ENCODE measurements at places on chromosomes 3 and 15.

DNA sequence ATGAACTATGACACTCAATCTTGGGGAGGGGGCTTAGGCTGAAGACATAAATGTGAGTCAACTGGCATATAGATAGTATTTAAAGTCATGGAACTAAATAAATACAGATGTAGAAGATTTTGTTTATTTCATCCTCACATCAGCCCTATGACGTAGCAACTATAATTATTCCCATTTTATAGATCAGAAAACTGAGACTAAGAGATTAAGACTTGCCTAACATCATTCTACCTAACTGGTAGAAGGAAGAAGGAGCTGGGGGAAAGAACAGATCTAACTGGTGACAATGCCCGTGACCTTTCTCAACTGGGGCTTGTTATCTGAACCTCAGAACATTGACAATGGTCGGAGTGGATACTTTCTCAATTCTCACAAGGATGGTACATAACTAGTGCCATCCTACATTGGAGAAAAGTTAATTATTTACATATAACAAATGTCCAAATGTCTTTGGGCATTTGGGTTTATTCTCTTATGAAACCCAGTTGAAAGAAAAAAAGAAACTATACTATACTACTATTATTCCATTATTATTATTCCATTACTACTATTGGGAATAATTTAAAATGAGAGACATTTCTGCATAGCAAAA is 10.4 kb downstream of the HERC1 start:
- no peak for DNase-seq

GRCh38 chr3:129507181-129507831 is 21.1 kb upstream of the RHO start:
- no peak for DNase-seq

GRCh38 chr15:98903377-98904018 is 104.1 kb downstream of the PGPEP1L start:
- DNase-seq = no peak

- DNase-seq = no peak
These were observed 21.2 kb downstream of the CDCP1 start for GRCh38 chr3:45124956-45125355.

GRCh38 chr15:93185796-93186195 is 96.8 kb upstream of the RGMA start:
- DNase-seq = no peak
